Suppressor macrophage (primary cell): ENCODE measurements at places on chromosomes 16 and 17.

- DNase-seq = peak; percentile 61
Measured at GRCh38 chr17:2215616-2216364, 87.8 kb downstream of the SMG6 start.

DNA sequence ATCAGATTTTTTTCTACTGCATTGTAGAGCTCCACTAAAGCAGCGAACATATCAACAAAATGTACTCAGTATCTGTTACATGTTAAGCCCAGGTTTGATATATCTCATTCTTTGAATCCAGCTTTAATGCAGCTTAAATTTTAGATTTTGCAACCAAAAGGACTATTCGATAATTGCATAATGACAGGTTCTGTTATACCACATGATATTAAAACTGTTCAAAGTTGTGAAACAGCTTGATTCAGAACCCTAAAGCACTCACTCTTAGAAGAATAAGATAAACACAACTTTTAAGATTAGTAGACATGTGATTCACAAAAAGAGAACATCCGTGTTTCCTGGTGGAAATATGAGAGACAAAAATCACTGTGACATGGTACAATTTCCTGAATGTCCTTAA is 427.9 kb downstream of the CDH11 start:
- DNase-seq = no peak

GRCh38 chr17:17305281-17305801 is 2.2 kb downstream of the NT5M start:
- peak; percentile 82 for DNase-seq

DNA sequence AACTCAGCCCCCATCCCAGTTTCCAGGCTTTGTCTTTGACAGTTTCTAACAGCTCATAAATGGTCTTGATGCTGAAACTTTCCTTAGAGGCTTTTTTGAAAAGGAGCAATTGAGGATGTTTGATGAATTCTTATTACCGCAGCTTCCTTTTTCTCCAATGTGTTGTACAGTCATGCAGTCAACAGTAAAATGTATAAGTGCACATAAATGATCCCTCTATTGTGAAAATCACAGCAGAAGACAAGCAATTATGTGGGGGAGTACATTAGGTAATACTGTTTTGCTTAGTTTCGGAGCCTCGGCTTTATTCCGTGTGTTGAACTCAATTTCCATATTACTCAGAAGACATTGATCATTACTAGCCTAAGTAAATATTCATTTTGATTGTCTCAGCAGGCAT is 673.7 kb downstream of the CDH8 start:
- DNase-seq = no peak

DNA sequence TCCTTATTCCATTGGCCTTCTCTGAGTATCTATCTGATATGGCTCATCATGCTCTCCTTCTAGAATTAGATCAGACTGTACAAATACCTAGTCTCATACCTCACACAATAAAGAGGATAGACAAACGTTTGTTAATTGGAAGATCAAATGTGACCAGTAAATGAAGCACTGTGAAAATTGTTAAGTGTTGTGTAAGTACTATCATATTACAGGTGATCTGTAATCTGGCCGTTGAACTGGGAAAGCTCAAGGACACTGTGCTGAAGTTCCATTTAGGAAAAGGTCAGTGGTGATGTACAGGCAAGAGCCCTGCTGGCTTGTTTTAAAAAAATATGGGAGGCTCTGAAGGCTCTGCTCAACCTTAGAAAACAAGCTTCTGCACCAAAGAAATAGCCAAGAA is 38.5 kb upstream of the CORO6 start:
- DNase-seq = no peak

DNA sequence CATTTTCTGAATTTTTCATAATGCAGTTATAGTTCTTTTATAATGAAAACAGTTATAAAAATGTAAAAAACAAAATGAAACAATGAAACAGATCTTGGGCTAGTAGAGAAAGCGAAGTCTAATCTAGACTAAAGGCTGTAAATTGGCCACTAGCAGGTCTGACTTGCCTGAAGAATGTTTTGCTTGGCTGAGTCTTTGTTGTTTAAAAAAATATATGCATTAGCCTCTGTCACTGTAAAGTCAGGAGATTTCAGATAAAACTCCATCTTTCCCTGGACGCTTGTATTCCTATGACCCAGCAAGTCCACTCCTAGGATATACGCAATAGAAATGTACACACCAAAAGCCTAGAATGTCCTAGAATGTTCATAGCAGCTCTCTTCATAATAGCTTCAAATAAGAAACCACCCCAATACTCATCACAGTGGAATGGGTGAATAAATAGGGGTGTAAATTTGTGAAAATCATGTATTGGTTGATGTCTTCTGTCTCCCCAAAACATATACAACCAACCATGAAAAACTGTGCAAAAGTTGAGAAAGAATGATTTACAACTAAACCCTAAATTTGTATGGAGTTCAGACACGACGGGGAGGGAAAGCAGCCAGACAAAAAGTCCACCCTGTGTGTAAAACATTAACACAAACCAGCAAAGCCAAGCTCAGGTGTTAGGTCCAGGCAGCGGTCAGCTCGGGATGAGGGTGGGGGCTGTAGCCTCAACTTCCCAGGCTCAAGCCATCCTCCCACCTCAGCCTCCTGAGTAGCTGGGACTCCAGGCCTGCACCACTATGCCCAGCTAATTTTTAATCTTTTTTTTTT is 37.7 kb upstream of the MEAK7 start:
- DNase-seq = no peak

DNA sequence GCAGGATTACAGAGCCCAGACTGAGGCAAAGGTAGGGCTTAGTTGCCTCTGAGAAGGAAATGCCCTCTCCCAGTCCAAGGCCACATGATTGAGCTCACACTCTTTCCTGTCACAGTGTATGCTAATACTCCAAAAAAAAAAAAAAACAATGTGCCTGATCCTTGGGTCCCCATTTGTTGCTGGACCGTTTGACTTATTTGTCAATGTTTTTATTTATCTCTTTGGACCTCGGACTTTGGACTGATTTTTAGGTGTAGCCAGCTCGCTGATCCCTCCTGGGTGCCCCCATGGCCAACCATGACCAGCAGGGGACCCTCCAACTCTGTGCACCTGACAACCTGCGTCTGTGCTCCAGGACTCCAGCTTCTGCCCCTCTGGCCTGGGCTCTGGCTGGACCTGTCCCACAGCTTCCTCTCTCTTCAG is 622 bp upstream of the CCL16 start:
- DNase-seq = no peak

- DNase-seq = peak; percentile 63
Measured at GRCh38 chr16:4358831-4359561, 7.9 kb upstream of the PAM16 start.

DNA sequence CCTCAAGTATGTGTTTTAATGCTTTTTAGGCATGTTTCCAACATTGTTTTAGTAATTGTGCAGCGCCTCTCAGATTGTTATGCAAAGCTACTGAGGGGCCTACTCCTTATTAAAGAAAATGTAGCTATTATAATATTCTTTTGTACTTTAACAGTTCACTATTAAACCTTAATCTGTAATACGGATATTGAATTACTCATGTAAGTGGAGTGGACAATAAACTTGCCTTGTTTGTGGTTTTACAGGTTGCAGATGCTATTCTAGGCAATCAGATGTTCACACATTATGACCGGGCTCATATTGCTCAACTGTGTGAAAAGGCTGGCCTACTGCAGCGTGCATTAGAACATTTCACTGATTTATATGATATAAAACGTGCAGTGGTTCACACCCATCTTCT is 41.0 kb downstream of the PTRH2 start:
- no peak for DNase-seq

- no peak for DNase-seq
Measured at GRCh38 chr16:22653876-22654275, 143.2 kb downstream of the NPIPB5 start.

DNA sequence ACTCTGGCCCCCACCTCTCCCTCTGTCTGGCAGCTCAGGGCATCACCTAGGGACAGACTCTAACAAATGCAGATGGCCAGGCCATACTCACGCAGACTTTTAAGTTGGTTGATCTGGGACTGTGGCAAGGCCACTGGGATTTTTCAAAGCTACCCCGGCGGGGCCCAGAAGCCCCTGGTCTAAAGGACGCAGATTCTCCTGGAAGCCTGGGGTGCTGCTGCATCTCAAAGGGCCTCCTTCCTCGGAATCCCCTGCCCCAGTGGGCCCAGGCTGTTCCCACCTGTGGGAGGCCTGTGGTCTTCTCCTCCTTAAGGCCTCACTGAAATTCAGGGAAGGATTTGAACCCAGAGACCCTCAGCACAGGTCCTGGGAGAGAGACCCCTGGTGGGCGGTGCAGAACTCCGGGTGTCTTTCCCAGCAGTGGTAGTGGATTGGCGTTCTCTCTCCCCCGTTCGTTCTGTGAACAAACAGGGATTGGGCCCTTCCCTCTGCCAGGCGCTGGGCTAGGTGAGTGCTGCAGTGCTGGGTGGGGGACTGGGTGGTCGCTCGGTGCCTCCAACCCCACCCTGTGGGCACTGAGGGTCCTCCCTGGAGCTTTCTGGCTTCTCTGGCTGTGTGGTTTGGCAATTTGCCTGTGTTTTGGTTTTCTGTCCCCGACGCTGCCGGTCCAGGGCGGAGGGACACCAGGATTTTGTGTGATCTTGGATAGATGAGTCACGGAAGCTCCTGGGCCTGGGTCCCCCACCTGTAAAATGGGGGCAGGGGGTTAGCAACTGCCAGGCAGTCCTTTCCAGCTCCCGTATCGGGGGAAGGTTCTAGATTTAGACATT is 160.5 kb upstream of the GSE1 start:
- no peak for DNase-seq

DNA sequence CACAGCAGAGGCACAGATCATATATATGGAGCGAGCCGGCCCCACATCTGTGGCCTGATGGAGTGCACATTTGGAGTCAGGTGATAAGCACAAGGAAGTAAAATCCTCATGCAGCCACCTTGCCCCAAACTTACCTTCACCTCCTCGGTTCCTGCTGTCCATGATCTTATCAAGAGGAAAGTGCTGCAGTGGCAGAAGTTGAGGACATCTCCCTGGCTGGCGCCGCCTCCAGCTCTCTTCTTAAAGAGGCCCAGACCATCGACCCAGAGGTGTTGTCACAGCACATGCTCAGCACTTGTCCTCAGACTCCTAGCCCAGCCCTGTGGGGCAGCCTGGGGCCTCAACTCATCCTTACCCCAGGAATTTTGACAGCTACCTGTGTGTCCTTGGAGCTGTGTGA is 212.5 kb downstream of the CCDC182 start:
- DNase-seq = no peak

DNA sequence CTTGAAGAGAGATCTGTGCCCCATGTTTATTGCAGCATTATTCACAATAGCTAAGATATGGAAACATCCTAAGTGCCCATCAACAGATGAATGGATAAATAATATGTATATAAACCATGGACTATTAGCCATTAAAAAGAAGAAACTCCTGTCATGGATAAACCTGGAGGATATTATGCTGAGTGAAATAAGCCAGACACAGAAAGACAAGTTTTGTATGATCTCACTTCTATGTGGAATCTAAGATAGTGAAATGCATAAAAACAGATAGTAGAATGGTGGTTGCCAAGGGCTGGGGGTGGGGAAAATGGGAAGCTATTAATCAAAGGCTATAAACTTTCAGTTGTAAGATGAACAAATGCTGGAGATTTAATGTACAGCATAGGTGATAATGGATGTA is 19.9 kb upstream of the HEATR6 start:
- DNase-seq = no peak

DNA sequence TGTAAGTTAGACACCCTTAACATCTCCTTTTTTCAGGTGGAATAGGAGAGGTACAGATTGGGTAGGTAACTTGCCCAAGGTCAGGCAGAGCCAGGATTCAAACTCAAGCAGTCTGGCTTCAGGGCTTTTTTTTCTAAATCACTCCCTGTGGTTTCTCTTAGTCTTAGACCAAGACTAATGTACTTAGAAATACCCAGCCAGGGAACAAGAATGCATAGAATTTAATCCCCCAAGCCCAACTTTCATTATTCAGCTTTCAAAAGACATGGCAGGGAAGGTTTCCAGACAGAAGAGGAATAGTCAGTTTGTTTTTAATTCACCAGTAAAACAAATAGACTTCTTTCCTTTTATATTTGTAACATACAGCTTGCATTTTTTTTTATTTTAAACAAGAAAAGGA is 305.2 kb upstream of the RBFOX1 start:
- DNase-seq = no peak

GRCh38 chr17:44689477-44690217 is at the start of gene CCDC43:
CCDC43 (minus strand) TSS chr17:44689776; CDS start chr17:44689753, 23 bp downstream.
- DNase-seq = peak; percentile 97

DNA sequence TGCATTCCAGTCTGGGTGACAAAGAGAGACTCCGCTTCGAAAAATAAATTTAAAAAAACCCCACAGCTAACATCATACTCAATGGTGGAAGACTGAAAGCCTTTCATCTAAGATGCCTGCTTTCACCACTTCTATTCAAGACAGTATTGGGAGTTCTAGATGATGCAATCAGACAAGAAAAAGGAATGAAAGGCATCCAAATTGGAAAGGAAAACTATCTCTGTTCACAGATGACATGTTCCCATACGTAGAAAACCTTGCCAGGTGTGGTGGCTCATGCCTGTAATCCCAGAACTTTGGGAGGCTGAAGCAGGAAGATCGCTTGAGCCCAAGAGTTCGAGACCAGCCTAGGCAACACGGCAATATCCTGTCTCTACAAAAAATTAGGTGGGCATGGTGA is 31.1 kb downstream of the RANBP10 start:
- no peak for DNase-seq

DNA sequence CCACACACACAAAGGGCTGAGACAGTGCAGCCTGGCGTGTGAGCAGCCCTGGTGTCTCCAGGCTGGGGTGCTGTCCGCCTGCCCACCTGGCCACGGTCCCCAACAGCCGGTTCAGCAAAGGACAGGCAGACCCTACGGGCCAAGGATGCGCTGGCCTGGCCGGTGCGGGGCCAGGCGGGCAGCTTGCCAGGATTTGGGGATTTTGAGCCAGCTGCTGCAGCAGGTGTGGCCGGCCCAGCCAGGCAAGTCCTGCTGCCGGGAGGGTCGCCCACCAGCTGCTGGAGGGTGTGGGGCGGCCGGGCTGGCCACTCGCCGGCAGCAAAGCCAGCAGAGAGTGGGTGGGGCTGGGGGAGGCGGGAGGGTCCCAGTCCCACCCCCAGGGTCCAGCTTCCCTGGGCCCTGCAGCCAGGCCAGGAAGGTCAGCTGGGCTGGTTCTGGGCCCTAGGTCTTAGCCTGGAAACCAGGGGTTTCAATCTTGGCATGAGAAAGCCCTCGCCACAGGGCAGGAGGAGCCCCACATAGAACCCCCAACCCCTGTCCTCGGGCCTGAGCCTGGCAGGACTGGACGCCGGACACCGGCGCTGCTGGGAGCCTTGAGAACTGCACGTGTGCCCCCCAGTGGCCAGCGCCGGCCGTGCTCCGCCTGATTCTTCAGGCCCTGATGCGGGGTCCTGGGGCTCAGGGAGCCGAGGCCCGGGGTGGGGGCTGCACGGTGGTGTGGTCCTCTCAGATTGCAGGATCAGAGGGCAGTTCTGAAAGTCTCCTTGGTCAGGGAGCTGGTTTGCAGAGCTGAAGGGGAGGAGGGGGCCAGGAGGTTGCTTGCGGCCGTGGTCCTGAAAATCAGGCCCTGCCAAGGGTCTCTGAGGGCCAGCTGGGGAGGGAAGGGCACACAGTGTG is 17.6 kb upstream of the SSTR5 start:
- peak; percentile 68 for DNase-seq

GRCh38 chr17:69175262-69175624 is 33.5 kb upstream of the ABCA6 start:
- DNase-seq = no peak

GRCh38 chr16:70254965-70255286 is 3.2 kb upstream of the EXOSC6 start:
- DNase-seq = no peak

- no peak for DNase-seq
Measured at GRCh38 chr16:65908568-65908967, 457.9 kb upstream of the CDH5 start.
